ENCODE measurements at places on chromosomes 2 and 18. TPM values are rescaled to one million over a fixed set of nuclear protein-coding genes. Genes with fewer than 3 reads are reported as not detected.

Gene OXER1
- 0.68 TPM for polyA plus RNA-seq

Gene UCN
- polyA plus RNA-seq: 0.72 TPM

Gene IGFBP2
- 115 TPM for polyA plus RNA-seq

Gene CCL20
- not detected for polyA plus RNA-seq

Gene ZNF521
- polyA plus RNA-seq: 7.2 TPM

Gene SLC5A6
- polyA plus RNA-seq: 7.8 TPM

Gene FAP
- polyA plus RNA-seq: 0.43 TPM

Gene ANKRD30BL
- polyA plus RNA-seq: not detected

Gene KCNE4
- 3.3 TPM for polyA plus RNA-seq

Gene ZNF396
- polyA plus RNA-seq: 0.72 TPM

Gene CAD
- 6.0 TPM for polyA plus RNA-seq

DNA sequence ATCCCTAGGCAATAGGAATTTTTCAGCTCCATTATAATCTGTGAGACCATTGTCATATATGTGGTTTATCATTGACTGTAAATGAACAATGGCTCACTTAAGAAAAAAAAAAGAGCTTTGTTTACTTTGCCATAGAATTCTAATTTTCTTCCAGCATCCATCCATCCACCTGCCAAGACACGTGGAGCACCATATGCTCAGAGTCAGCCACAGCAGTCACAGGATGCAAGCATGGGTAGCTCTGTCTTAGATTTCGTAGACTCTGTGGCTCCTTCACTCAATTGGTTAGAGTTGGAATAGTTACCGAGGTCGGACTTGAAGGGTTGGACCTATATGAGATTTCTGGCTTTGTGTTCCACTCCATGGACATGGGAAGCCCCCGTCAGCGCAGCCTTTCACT lies 75.6 kb downstream of the COA5 start:
- no peak for DNase-seq

DNA sequence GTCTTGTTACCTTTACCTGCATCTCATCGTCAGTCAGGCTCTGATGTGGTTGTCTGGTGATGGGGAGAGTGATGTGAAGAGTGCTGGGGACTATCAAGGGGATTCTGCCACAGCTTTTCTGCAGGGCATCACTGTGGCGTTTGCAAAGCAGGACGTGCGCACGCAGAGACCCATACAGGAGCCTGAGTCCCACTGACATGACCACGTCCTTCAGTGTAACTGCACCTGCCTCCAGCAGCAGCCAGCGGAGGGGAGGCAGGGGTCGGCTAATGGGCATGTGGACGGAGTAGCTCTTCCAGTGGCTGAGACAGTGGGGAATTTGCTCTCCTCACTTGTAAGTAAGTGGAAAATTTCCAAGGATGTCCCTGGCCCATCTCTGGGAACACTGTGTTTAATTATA lies 6.5 kb downstream of the ALKAL2 start:
- no peak for DNase-seq

GRCh38 chr18:3679241-3679640 lies 229.3 kb downstream of the TGIF1 start:
- DNase-seq: no peak

GRCh38 chr2:187986390-187987105 lies 305.1 kb upstream of the GULP1 start:
- no peak for DNase-seq

GRCh38 chr2:9280224-9280623 lies 73.6 kb downstream of the ASAP2 start:
- DNase-seq: no peak

GRCh38 chr2:200795028-200795440 lies 16.7 kb upstream of the BZW1 start:
- peak; percentile 25 for DNase-seq

- DNase-seq: no peak
These were observed 94.2 kb downstream of the CABLES1 start for GRCh38 chr18:23229472-23229871.

DNA sequence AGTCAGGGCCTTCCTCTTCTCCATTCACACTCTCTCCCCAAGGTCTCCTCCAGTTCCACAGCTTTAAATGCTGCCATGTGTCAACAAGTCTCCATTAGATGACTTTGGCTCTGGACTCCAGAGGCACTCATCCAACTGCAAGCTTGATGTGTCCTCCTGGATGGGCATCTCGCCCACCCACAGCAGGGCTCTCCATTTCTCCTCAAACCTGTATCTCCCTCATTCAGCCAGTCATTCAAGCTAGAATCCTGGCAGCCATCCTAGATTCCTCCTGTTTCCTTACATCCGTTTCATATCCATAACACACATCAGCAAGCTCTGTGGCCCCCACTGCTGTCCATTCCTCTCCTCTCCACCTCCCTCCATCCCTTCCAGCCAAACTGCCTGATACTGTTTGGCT lies 88.4 kb upstream of the AFF3 start:
- no peak for DNase-seq

DNA sequence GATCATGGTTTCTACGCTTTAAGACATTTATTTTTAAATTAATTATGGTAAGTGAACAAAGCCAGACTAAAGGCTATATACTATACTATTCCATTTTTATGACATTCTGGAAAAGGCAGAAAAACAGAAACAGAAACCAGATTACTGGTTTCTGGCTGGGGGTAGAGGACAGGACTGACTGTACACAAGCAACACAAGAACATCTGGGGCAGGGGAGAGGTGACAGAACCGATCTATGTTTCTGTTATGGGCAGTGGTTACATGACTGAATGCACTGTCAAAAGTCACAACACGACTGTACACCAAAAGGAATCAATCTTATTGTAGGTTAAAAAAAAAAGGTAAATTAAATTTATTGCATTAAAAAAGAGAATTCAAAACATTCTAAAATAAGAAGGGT lies 64.7 kb downstream of the PTPN2 start:
- no peak for DNase-seq

DNA sequence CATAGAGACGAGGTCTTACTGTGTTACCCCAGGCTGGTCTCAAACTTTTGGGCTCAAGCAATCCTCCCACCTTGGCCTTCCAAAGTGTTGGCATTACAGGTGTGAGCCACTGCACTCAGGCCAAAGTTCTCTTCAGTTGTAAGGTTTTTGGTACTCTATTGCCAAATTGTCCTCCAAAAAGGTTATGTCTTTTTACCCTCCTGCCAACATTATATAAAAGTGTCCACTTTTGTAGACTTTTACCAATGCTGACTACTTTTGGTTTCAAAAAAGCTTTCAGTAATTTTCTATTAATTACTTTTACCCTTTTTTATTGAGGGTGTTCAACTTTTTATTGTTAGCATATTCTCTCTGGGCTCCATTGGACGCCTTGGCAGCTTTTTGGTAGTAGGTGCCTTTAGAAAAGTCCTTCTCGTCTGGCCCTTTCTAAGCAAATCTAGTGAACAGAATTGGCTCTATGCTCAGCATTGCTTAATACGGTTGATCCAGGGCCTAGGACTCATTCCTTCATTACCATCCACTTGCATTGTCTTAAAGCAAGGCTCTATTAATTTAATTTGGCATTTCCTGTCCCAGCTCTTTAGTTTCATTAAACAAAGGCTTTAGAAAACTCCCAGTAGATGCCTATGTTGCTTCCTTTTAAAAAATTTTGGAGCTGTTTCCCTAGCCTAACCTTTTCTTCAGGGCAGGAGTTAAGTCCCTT lies 16.7 kb upstream of the IL1A start:
- no peak for DNase-seq

GRCh38 chr2:237540823-237541222 lies 25.6 kb upstream of the PRLH start:
- peak; percentile 82 for DNase-seq

- no peak for DNase-seq
These were observed 99.2 kb upstream of the RAB6C start for GRCh38 chr2:129880309-129880708.

- peak; percentile 27 for DNase-seq
These were observed 269.3 kb downstream of the GLI2 start for GRCh38 chr2:121004950-121005349.

GRCh38 chr2:55976681-55977080 lies 53.1 kb upstream of the EFEMP1 start:
- no peak for DNase-seq

- peak; percentile 38 for DNase-seq
These were observed 4.1 kb downstream of the PDCD1 start for GRCh38 chr2:241854342-241855244.

GRCh38 chr18:60411715-60412114 lies 39.1 kb upstream of the MC4R start:
- DNase-seq: no peak

DNA sequence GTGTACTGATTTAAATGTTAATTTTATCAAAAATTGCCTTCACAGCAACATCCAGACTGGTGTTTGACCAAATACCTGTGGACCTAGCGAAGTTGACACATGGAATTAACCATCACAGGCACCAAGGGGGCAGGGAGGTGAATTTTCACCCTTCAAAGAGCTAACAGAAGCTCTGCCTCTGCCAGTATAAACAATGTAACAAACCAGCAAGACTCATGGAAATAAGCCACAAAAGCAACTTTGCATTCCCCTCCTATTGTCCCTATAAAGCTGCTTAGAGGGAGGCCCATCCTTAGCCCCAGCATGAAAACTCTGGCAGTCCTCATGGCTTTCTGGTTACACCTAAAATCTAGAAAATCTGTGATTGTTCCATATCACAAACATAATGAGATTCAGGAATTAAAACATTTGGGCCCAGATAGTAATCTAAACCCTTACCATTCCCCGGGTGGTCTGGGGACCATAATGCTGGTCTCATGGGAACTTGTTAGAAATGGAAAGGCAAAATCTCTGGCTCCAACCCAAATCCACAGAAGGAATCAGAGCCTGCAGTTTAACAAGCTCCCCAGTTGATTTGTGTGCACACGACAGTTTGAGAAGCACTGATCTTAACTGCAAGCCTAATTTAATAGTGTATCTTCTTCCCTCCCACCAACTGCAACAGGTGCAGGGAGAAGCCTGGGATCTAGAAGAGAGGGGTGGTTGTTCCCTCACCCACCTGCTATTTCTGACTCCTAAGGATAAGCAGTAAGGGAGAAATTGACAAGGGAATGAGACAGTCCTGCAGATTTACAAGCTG lies 23.1 kb downstream of the SERPINB11 start:
- DNase-seq: no peak

DNA sequence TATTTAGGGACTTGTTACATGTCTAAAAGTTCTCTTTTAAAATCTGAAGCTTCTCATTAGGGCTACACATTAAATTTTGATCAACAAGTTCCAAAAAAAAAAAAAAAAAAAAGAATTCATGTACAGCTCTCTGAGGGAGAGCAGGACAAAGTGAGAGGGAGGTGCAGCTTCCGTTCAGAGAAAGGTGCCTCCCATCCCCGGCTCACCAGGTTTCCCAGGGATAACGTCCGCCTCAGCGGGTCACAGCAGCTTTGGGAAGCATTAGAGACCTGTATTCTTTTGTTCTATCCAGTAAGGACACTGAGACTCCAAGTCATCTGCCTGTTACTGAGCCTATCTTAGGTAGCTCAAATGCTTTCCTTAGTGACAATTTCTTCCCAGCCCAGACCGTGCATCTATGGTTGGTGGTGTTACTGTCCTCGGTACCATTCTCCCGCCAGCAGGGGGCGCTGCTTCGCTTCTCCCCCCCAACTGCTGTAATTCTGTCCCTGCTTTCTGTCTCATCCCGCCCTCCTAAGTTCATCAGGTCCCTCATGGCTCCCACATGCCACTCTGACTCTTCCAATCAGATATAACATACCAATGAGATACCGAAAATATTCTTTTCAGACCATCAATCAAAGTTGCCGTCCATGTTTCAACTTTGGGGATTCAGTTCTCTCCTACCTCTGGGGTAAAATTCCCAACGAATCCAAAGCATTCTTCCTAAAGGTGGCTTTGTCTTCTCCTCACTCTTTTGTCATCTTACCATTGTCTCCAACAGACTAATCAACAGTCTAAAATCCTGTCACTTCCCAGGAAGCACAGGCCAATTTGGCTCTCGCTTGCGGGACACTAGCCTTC lies 466.5 kb downstream of the METTL4 start:
- DNase-seq: peak; percentile 70

DNA sequence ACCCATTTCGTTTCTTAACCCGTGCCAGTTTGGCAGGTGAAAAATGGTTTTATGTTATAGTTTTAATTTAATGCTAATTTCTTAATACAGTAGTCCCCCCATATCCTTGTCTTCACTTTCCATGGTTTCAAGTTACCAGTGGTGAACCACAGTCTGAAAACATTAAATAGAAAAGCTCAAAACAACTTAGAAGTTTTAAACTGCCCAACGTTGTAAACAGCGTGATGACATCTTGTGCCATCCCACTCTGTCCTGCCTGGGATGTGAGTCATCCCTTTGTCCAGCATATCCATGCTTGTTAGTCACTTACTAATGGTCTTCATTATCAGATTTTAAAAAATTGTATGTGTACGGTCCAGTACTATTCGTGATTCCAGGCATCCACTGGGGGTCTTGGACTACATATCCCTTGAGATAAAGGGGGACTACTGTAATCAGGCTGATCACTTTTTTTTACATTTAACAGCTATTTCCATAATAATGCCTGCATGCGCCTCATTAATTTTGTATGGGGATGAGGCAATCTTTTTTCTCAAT lies 31.9 kb downstream of the SLC66A3 start:
- DNase-seq: no peak

DNA sequence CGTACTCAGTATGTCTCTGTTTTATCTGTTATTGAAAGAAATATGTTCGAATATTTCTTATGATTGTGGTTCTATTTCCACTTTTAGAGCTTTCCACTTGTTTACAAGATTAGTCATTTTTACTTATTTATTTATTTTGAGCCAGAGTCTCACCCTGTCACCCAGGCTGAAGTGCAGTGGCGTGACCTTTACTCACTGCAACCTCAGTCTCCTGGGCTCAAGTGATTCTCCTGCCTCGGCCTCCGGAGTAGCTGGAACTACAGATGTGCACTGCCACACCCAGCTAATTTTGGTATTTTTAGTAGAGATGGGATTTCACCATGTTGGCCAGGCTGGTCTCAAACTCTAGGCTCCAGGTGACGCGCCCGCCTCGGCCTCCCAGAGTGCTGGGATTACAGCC lies 53.3 kb downstream of the HIBCH start:
- DNase-seq: no peak

DNA sequence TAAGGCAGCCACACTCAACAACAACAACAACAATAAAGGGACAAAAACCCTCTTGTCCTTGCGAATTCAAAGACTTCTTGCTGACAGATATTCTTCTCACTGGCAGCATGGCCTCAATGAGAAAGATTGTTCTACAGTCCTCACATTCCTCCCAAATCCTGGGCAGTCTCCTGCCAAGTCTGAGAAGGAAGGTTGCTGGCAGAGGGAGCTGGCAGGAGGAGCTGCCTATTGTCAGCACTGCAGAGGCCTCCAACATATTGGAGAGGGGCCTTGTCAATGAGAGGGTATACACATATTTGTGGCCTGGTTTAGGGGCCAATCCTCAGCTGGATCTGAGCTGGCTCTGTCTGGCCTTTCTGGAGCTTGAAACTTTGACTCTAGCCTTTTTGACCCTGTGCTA lies 63.5 kb downstream of the LAMA3 start:
- no peak for DNase-seq

- DNase-seq: no peak
These were observed 72.3 kb downstream of the SPTBN1 start for GRCh38 chr2:54528311-54528955.

GRCh38 chr2:55010149-55010591 lies 40.1 kb downstream of the RTN4 start:
- peak; percentile 23 for DNase-seq

All from right cardiac atrium (tissue), 5 donors.